IMR-90 (cell line): ENCODE measurements at places on chromosomes 3 and 15.

- no peaks in the 10 kb centered on the region for H3K27me3 ChIP-seq
- H3K36me3 ChIP-seq, result peaks cover 47% of the 10 kb centered on the region
- H3K27ac ChIP-seq, result no peak overlapping the region
- H3K4me1 ChIP-seq, result peaks cover 5% of the 10 kb centered on the region
- DNase-seq, result no peak
Observed at GRCh38 chr15:73570355-73571032, 62.7 kb downstream of the NPTN start.

DNA sequence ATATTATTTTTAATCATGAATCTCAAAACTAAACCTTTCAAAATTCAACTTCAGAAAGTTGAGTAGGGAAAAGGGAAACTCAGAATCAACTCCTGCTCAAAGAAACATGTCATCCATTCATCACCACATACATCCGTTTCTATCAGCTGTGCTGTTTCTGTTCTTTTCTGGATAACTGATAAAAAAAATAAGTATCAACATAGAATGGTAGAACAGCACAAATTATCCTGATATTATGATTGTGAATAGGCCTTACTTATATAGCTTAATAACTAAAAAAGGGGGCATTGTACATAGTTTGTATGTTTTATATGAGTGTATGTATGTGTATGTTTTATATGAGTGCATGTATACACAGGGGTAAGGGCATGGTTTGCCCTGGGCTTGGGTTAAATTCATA lies 3.1 kb downstream of the TM4SF1 start:
- no peak for DNase-seq
- peaks cover 27% of the 10 kb centered on the region for H3K4me1 ChIP-seq
- H3K27me3 ChIP-seq, result no peaks in the 10 kb centered on the region
- H3K27ac ChIP-seq, result peak overlapping the region; percentile 24; the same call in 1 of the 2 replicates
- peaks cover 28% of the 10 kb centered on the region for H3K36me3 ChIP-seq

DNA sequence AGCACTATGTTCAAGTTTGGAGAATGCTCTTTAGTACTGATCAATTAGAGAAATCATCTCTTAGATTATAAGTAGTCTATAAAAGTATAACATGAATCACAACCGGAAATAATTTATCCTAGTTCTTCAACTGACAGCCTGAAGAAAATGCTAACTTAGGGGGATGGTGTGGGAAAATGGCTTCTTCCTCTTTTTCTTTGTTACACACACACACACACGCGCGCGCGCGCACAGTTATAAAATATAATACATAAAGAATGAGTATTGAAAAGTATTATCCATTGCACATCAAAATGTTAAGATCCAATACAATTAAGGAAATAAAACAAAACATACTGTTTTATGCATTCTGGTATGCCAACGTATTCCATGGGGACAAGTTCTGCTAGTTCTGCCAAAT lies 11.2 kb upstream of the GTF2A2 start:
- H3K27ac ChIP-seq, result no peak overlapping the region
- DNase-seq, result no peak
- peaks cover 3% of the 10 kb centered on the region; the same call in 1 of the 2 replicates for H3K4me1 ChIP-seq
- peaks cover 35% of the 10 kb centered on the region for H3K36me3 ChIP-seq
- no peak overlapping the region for H3K4me3 ChIP-seq

DNA sequence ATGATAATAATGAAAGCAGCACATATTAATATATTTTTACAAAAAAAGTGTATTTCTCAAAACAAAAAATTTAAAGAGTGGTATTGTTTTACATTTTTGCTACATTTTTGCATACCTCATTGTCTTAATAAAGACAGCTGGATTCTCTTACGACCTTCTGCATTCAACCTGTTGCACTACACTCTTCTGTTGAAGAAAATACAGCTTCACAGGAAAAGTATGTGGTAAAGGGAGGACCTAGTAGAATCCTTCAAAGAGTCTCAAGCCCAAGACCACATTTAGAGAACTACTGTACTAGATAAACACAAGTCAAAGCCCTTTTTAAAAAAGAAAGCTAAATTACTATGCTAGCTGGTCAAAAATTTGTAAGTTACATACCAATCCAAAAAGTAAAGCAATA lies 7.9 kb downstream of the ZNF280D start:
- H3K27me3 ChIP-seq, result no peaks in the 10 kb centered on the region
- DNase-seq, result no peak

DNA sequence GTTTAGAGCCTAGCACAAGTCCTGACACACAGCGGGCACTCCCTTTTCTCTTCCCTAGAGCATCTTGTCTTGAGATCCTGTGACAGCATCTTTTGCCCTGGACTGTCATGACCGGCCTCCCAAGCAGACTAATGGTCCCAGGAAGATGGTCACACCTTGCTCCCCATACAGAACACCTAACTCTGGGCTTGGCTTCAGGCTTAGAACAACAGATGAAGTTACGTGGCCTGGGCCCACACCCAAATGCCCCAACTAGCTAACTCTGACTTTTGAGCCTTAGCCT lies 781 bp upstream of the IP6K1 start:
- peaks cover 8% of the 10 kb centered on the region for H3K36me3 ChIP-seq
- H3K4me1 ChIP-seq, result peaks cover 7% of the 10 kb centered on the region
- no peak for DNase-seq
- peaks cover under 1% of the 10 kb centered on the region; the same call in 1 of the 2 replicates for H3K27me3 ChIP-seq

DNA sequence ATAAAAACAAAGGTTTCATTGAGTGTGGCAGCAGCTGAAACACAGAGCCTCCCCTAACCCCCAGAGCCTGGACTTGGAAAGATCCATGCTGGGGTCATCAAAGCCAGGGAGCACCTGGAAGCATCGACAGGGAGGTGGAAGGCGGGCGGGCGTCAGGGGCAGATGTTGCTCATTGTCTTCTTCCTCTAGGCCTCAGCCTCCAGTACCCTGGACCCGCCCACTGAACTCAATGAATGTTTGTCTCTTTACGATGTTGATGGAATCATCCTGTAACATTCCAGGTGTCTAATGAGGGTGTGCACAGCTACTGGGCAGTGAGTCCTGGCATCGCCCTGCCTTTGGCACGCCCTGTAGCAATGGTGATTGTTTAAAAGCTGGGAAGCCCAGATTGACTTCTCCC lies 9.8 kb downstream of the GP5 start:
- no peak overlapping the region for H3K27ac ChIP-seq
- H3K36me3 ChIP-seq, result no peaks in the 10 kb centered on the region
- no peak overlapping the region for H3K4me3 ChIP-seq
- H3K4me1 ChIP-seq, result no peaks in the 10 kb centered on the region
- H3K27me3 ChIP-seq, result peaks cover 30% of the 10 kb centered on the region
- no peak for DNase-seq

DNA sequence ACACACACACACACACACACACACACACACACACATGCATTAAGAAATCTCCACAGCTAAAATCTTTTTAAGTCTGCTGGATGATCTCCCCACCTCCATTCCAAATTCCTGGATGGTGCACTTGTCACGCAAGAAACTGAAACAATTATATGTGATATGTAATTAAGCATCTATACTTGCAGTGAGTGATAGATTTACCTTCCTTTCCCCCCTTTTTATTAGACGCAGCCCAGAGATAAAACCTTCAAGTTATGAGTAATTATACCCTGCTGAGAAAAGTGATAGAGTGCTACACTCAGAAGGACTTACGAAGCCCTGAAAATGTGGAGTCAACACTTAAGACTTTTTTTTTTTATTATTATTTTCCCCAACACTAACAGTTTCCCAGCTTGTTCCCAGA lies 255.2 kb downstream of the LSAMP start:
- no peak overlapping the region for H3K27ac ChIP-seq
- DNase-seq, result no peak
- no peaks in the 10 kb centered on the region for H3K36me3 ChIP-seq
- H3K4me1 ChIP-seq, result peaks cover 3% of the 10 kb centered on the region; the same call in 1 of the 2 replicates

DNA sequence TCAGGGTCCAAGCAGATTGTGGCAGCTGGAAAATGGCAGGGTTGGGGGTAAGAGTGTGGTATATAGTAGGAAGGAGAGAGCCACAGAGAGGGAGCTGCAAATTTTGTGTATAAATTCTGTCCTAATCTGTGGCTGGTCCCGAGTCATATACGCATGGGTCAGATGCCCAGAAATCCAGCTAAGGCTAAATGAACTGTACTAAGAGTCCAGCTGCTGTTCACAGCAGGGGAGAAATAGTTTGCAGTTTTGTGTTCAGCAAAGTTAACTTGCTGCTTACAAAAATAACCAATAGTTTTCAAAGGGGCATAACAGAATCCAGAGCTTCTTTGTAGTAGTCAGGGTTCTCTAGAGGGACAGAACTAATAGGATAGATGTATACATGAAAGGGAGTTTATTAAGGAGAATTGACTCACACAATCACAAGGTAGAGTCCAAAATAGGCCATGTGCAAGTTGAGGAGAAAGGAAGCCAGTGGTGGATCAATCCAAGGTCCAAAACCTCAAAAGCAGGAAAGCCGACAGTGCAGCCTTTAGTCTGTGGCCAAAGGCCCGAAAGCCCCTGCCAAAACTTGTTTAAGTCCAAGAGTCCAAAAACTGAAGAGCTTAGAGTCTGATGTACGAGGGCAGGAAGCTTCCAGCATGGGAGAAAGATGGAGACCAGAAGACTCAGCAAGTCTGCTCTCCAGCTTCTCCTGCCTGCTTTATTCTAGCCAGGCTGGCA lies 146.1 kb upstream of the KBTBD8 start:
- H3K27me3 ChIP-seq, result peaks cover 19% of the 10 kb centered on the region
- no peak overlapping the region for H3K4me3 ChIP-seq
- H3K4me1 ChIP-seq, result no peaks in the 10 kb centered on the region; the same call in 1 of the 2 replicates
- H3K36me3 ChIP-seq, result no peaks in the 10 kb centered on the region

- H3K27me3 ChIP-seq, result peaks cover 13% of the 10 kb centered on the region
- H3K36me3 ChIP-seq, result no peaks in the 10 kb centered on the region
- H3K27ac ChIP-seq, result no peak overlapping the region
- H3K4me3 ChIP-seq, result no peak overlapping the region
- H3K4me1 ChIP-seq, result peaks cover 6% of the 10 kb centered on the region
- no peak for DNase-seq
Observed at GRCh38 chr3:58180099-58180880, 30.5 kb downstream of the DNASE1L3 start.

DNA sequence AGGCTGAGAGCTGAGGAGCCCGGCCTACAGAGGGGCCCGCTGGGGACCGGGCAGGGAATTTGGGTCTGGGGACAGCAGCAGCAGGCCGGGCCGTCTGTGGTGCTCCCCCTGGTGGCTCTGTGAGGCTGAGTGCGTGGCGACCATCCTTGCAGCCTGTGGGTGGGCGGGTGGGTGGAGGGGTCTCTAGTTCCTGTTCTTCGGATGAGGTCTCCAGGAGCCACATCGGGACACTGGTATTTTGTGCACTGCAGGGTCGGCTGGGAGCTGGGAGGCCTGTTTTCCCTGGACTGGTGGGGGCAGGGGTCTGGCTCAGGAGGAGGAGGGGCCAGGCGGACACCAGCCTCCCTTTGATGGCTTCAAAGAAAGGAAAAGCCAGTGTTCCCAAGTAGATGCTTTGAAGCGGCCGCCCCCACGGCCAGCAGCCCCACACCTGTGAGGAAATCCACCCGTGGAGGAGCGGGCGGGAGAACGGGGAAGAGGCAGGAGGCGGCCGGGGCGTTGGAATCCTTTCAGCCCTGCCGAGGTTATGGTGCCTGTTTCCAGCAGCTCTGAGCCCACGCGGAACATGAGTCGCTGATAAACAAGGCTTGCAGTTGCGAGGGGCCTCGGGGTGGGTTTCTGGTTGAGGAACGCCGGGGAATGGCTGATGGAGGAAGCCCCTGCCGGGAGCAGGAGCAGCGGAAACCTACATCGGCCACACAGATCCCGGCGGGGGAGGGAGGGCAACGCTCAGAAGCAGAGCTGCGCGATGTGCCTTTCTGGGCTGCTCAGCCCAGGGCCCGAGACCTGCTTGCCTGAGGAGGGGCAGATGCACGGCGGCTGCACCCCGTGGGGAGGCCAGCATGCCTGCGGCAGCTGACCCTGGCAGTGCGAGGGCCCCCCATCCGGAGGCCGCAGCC lies 154.3 kb downstream of the NSMCE3 start:
- H3K4me3 ChIP-seq, result no peak overlapping the region
- H3K4me1 ChIP-seq, result no peaks in the 10 kb centered on the region
- H3K27me3 ChIP-seq, result no peaks in the 10 kb centered on the region
- no peak overlapping the region for H3K27ac ChIP-seq

- H3K36me3 ChIP-seq, result no peaks in the 10 kb centered on the region
- H3K4me3 ChIP-seq, result no peak overlapping the region
- no peak for DNase-seq
Observed at GRCh38 chr3:105888621-105889579, 20.1 kb upstream of the CBLB start.

GRCh38 chr3:106114848-106115247 lies 246.0 kb upstream of the CBLB start:
- H3K36me3 ChIP-seq, result no peaks in the 10 kb centered on the region
- no peak overlapping the region for H3K4me3 ChIP-seq
- no peak overlapping the region for H3K27ac ChIP-seq
- no peaks in the 10 kb centered on the region for H3K27me3 ChIP-seq

DNA sequence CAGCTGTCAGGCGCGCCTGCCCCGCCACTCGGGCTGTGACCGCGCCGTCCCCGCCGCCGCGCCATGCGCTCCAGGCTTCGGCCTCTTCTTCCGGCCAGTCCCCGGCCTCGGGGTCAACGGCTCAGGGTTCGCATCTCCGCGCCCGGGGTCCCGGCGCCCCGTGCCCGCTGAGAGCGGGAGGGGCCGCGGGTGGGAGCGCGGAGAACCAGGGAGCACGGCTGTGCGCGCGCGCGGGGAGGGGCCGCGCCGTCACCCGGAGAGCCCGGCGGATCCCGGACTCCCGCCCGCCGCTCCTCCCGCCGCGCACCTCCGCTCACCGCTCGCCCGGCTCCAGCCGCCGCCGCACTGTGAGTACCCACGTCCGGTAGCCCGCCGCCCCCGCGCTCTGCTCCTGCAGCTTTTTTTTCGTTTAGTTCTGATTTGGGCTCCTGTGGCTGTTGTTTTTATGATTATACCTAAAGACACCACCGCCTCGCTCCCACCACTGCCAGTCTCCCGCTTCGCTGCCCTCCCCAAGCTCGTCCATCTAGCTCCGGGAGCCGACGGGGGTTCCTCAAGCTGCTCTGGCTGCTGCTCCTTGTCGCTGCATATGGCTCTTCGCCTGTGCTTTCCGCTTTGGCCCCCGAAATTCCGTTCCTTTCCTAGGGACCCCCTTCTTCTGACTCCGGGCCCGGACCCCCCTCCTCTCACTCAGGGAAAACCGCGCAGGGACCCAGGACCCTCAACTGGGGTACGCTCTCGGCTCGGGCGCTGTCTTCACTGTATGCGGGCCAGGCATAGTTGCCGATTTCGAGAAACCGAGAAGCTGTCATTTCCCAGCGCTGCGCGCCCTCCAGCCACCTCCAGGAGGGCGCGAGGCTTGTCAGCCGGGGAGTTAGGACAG lies 1.8 kb upstream of the SKOR1 start:
- H3K36me3 ChIP-seq, result no peaks in the 10 kb centered on the region
- peaks cover 93% of the 10 kb centered on the region for H3K27me3 ChIP-seq
- peaks cover 3% of the 10 kb centered on the region; the same call in 1 of the 2 replicates for H3K4me1 ChIP-seq
- H3K27ac ChIP-seq, result no peak overlapping the region

DNA sequence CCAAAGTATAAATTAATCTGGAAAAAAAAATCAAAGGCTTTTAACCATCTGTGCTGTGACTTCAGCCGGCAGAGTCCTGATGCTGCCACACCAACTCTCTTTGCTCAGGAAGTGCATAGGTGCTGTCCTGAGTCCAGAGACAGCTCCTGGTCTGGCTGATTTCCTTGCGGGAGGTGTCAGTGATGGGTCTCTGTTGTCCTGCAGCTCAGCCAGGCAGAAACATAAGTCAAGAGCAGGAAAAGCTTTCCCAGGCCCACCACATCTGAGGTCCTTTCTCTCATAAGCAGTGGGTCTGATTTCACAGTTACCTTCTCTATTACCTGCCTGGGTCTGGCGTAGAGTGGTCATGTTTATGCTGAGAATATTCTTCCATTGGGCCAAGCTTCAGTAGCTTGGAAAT lies 19.4 kb downstream of the CHST2 start:
- H3K27ac ChIP-seq, result no peak overlapping the region
- H3K27me3 ChIP-seq, result no peaks in the 10 kb centered on the region
- H3K36me3 ChIP-seq, result no peaks in the 10 kb centered on the region
- DNase-seq, result no peak
- H3K4me1 ChIP-seq, result peaks cover 1% of the 10 kb centered on the region; the same call in 1 of the 2 replicates

GRCh38 chr3:11581237-11582190 lies 62.2 kb downstream of the VGLL4 start:
- H3K27ac ChIP-seq, result peak overlapping the region; percentile 84
- H3K4me3 ChIP-seq, result peak overlapping the region; percentile 23
- DNase-seq, result no peak
- H3K36me3 ChIP-seq, result peaks cover 2% of the 10 kb centered on the region; the same call in 1 of the 2 replicates
